ENCODE measurements at places on chromosomes 13 and 19.

DNA sequence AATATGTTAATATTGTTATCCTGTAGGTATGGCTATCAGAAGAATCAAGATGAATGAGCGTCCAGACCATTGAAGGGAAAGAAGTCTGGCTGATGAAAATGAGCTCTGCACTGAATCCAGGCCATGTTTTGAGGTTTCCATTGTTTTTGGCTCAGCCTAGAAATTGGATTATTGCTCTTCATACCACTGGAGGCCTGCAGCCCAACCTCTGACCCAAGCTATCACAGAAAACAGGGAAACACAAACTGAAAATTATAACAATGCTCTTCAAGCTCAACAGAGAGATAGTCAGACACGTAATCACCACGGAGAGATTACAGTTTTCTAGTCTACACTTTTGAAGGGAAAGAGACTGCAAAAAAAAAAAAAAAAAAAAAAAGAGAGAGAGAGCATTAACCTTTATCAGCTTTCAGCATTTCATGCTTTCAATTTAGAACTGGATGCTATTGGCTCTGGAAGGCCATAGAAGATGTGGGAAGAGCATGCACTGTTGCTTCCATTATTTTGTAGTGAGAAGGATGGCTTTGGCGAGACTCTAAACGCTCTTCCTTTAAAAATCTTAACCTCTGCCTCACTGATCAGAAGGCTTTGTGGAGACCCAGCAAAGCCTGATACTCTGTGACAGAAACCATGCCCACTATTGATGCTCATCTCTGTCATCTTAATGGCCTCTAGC is 10.8 kb downstream of the EDNRB start:
- no peak for DNase-seq

DNA sequence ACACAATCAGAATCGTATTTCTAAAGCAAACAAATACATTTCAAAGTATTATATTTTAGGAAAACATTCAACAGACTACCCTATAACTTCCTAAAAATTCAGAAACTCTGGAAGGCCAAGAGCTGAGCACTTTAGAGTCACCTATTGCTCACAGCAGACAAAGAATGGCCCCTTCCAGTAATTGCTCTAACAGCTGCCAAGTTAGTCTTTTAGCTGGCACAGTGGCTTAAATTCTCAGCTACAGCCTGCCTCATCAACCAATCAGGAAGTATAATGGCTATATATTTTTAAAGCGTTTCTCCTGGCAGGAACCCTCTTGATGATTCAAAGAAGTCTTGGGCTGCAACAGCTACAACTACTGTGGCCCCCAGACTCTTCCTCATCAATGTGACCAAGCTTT is 14.9 kb upstream of the SLITRK5 start:
- DNase-seq = peak; percentile 89

DNA sequence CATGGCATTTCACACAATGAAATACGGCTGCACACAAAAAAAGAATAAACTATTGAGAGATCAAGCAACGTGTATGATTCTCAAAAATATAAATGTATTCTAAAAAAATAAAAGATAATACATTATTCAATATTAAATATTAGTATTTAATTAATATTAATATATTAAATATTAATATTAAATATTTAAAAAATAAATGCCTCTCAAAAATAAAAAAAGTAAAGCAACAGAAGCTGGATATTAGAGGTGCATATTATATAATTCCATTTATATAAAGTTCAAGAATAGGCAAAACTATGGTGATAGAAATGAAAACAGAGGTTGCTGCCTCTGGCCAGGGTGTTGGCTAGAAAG is 57.1 kb downstream of the GADD45B start:
- no peak for DNase-seq

DNA sequence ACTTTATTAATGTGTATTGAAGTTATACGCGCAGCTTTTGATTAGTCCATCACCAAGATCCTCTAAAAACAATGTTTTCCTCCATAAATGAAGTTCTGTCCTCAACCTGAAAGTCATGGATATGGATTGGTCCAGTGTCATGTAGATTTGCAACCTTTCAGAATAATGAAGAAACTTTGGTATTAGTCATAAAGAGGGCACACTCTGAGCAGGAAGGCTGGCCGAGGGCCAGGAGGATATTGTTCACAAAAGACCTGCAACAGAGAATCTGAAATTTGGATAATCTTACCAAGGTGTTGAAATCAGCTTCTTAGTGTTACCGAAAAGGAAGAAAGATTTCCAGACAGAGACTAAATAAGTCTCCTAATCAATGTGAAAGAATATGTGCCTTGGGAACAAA is 20.7 kb downstream of the CLDN10 start:
- DNase-seq = no peak

- no peak for DNase-seq
Observed at GRCh38 chr13:40145139-40145538, 489.7 kb downstream of the COG6 start.

GRCh38 chr19:2733930-2734588 is 5.8 kb downstream of the SLC39A3 start:
- no peak for DNase-seq

- DNase-seq = no peak
Observed at GRCh38 chr19:7844951-7845350, 14.9 kb downstream of the EVI5L start.

DNA sequence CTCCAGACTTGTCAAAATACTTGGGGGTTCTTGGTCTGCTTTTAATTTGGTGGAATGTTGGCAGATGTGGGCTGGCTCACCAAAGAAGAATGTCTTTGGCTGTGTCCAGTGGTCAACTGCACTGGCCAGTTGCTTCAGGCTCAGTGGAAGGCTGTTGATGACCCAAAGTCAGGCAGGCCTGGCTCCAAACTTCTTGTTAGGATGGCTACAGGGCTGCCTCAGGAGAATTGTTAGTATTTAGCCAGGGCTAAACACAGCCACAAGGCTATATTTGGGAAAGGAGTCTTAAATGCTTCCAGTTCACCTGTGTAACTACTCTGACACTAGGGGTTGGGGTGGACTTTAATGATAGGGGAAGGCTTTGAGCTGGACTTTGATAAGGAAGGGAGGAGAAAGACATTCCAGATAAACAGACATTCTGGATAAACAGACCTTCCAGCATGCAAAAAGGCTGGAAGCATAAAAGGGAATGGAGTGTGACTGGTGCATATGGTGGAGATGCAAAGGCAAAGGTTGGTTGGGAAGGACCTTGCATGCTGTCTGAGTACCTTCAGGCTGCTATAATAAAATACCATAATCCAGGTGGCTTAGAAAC is 116.8 kb downstream of the FOXO1 start:
- no peak for DNase-seq

DNA sequence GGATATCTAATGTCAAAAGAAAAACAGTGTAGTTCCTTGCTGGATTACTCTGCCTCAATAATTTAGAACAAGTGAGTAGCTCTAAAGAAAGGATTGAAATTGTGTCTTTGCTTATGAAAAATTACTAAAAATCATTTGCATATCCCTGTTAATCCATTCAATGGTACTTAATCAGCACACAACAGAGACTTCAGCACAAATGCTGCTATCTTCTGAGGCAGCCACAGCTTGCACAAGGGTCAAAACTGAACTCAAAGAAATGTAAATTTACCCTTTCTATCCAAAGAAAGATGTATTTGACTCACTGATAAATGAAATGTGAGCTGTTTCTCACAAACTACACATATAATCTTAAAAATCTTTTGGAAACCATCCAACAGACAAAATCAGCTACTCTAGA is 116.2 kb downstream of the LHFPL6 start:
- no peak for DNase-seq

GRCh38 chr19:50921426-50922316 is 10.5 kb upstream of the KLK4 start:
- DNase-seq = no peak

All from SHP77 treated with DMSO at 0.1 percent for 48 hours (cell line).